ENCODE measurements at places on chromosomes 1 and 21.

GRCh38 chr21:34932233-34932632 is 116.9 kb downstream of the RUNX1 start:
- no peak for DNase-seq

DNA sequence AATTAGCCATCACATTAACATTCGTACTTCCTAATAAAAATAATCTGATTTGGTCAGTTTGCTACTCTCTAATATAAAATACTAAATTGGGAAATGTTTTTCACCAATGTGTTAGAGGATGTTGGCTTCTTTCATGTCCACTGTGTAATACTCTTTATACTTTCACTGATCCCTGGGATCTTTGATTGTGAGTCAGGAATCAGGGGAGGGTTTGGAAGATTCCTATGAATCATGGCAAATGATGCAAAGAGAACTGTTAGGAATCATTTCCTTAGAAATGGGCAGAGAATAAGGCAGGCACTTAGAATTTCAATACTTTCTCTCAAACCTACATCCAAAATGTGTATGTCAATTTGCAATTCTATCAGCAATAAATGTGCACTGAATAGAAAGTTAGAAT is 31.0 kb downstream of the KRTAP24-1 start:
- DNase-seq, result no peak

GRCh38 chr1:74455390-74455789 is 57.0 kb downstream of the LRRC53 start:
- no peak for DNase-seq

- DNase-seq, result no peak
Measured at GRCh38 chr1:145898756-145899155, 11.1 kb downstream of the ITGA10 start.

- no peak for DNase-seq
Measured at GRCh38 chr1:46423574-46424240, 29.6 kb downstream of the FAAH start.

DNA sequence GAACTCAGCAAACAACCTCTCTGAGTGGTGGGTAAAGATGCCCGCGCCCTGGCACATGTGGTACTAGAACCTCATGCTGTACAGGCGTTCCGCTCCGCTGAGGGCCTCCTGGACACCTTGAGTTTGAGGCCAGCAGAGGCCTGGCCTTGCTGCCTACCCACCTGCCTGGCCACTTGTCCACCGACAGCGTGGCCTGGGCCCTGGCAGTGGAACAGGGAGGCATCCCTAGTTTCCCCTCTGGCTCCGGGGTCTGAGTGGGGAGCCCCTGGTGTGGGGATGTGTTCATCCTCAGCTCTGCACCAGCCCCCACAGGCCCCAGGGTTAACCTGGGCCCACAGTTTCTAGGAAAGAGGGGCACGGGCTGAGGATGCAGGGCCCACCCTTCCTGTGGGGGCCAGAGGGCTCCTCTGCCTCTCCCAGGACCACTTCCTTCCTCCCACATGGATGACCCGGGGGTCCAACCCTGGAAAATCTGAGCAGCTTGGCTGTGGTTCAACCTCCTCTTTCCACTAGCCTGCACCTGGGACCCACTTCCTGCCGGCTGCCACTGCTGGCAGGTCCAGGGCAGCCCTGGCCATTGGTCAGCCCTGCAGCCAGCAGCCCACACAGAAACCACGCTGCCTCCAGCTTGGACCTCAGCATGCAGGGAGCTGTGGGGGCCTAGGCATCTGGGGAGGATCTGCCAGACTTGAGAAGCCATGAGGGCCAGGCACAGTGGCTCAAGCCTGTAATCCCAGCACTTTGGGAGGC is 53.3 kb upstream of the COL18A1 start:
- DNase-seq, result no peak

GRCh38 chr1:39842836-39843235 is 40.5 kb downstream of the TRIT1 start:
- DNase-seq, result no peak

DNA sequence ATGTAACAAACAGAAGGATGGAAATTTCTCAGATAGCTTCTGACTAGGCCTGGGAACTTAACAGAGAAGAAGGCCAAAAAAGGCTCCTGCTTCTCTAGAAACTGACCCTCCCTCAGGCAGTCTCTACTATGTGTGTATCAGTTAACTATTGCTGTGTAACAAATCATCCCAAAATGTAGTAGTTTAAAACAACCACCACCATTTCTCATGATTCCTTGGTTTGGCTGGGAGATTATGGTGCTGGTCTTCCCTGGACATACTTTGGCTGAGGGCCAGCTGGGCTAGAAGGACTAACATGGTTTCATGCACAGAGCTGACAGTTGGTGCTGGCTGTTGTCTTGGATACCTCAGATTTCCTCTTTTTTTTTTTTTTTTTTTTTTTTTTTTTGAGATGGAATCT is 26.2 kb upstream of the CNN3 start:
- DNase-seq, result no peak

DNA sequence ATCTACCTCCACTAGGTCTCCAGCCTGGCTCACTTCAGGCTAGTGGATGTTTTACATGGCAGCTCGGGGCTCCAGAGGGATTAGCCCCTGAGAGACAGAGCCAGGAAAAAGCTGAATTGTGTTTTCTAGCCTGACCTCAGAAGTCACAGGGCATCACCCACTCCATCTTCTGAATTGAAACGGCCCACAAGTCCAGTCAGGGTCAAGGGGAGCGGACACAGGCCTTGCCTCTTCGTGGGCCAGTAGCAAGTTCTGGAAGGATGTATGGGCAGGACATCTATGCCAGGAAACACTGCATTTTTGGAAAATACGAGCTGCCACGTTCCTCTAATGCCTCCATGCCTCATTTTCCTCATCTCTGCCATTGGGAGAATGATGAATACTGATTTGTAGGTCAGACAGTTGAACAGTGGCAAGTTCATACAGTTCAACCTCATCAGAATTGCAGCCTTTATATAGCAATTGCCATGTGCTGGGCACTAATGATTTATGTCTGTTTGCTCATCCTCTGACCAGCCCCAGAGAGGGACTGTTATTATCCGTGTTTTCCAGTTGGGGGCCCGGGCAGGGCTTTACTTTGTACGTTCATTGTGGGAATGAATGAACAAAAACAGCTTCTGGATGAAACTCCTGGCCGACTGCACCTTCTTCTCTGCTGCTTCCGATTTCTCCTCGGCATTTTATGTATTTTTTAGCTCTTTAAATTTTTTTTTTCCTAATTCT is 23.2 kb upstream of the PCBP3 start:
- no peak for DNase-seq

DNA sequence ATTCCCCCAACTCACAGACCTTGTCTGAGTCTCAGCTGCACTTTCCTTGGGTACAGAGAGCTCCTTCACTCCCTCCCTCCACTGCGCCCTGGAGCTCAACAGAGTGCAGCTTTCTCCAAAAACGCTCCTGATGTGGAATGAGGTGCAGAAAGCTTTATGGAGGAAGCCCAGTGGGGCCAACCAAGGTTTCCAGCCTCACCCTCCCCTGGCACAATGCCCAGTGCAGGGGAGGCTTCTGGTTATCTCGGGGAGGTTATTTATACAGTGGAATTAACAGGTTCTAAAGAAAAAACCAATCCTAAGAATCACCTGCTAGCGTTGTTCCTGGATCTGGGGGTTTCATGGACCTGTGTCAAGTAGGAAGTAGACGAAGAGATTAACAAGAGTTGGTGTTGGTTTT is at the start of gene ITLN1:
Gene ITLN1, minus strand, starts transcription at position 139 of the 400 bp plus-strand sequence. CDS start 303 bp downstream, outside the sequence.
- no peak for DNase-seq

- no peak for DNase-seq
Measured at GRCh38 chr1:77796695-77797405, 17.4 kb downstream of the MIGA1 start.

DNA sequence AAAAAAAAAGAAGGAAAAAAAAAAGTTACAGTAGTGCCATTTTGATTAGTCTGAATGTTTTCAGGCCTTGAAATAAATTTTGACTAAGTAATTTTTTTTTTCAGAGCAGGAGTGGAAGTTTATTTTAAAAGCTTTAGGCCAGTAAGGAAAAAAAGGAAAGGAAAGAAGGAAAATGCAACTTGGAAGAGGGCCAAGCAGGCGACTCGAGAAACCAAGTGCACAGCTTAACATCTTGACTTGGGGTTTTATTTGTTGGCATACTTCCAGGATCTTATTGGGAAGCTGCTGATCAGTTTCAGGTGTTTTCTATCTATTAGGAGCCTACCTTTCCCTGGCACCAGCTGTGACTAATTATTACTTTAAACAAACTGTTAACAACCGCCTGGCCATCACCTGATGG is 41.7 kb downstream of the ATF3 start:
- no peak for DNase-seq

DNA sequence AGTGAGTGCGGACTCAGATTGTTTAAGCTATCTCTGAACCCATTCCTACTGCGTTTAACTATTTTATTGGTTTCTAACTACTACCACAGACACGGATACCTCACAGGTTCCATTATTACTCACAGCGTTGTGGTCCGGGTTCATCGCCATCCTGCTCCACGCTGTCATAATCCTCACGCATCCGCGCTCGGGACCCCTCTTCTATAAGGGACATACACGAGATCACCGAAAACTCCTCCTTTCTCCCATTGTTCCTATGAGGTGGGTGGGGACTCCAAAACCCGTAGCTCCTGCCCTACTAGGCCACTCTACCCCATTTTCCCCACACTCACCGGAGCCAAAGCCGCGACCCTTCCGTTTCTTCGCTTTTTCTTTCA is 610 bp downstream of the RBM8A start:
- DNase-seq, result peak; percentile 62

DNA sequence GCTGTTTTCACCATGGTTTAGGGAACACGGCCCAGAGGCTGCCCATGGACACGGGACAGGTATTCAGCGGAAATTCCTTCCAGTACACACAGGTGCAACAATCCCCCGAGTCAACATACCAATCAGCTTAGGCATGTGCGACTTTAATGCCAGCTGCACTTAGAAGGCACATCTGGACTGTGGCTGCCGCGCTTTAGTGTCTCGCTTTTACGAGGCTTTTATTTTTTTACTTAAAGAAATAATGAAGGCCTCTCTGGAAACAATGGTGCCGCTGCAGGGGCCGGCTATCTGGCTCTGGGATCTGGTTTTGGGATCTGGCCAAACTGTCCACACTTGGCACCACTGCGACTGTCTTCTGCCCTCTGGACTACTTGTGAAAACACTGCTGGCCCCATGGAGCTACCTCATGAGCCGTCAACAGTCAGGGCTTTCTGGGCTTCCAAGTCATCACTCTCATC is 55.5 kb downstream of the SLC66A1 start:
- DNase-seq, result no peak

- DNase-seq, result no peak
Measured at GRCh38 chr1:63428815-63429214, 61.4 kb downstream of the ALG6 start.

GRCh38 chr1:158638904-158639303 is 33.8 kb downstream of the OR10Z1 start:
- DNase-seq, result no peak

DNA sequence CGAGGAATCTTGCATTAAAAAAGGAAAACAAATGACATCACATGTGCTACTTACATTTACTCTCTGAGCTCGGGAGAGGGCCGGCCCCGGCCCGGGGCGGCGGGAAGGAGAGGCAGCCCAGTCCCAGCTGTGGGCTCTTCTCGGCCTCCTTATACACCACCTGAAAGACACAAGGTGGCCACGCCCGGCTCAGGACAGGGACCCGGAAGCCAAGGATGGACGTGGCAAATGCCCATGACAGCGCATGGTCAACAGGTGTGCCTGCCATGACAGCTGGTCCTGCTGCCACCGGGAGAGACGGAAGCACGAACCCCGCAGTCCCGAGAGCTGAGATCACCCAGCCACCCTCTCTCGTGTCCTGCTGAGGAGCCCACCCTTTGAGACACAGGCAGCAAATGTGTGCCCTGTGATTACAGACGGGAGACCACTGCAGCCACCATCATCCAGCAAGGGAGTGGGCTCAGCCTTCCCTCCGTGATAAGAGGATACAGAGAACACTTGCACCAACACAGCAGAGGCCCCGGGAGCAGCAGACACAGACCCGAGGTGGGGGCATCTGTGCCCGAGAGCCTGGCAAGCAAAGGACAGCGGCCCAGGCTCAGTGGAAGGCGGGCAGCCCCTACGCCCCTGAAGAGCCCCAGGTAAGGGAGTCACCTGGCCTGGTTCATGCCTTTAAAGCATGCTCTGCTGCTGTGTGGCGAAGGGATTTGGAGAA is 8.7 kb downstream of the TPRG1L start:
- no peak for DNase-seq

DNA sequence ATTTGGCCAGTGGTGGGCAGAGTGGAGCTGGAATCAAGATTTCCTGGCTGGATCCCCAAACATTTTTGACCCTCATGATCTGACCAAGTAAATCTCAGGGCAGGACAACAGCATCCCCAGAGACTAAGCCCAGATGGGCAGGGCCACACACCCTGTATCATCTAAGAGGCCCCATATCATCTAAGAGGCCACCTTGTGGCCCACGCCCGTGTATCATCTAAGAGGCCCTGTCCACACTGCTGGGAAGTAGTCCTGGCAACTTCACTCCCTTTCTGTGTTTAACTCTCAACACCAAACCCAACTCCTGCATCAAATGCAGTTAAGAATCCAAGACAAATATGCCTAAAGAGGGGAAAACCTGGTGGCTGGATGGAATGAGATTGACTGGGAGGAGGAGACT is 81.6 kb upstream of the SSX2IP start:
- DNase-seq, result no peak

DNA sequence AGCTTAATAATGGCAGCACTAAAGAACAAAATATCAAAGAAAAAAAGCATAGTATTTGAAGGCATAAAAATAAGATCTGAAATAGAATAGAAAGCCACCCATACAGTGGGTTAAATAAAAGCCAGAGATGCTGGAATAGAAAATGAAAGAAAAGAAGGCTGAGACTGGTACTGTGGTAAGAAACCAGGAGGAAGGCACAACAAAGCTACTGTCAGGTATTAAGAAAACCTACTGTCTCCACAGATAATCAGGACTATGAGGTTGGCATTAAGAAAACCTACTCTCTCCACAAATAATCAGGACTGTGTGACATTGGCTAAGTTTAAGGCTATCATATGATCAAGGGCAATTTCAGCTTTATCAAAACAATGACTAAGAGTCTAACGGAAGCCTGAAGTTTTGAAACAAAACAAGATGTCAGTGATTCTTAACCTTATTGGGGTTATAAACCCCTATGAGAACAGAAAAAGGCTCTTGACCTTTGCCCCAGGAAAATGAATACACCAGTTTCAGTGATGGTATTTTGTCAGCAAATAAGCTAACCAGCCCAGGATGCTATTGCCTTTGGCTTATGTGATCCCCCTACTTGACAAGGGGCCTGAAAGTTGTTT is 24.4 kb downstream of the MCOLN2 start:
- DNase-seq, result no peak

DNA sequence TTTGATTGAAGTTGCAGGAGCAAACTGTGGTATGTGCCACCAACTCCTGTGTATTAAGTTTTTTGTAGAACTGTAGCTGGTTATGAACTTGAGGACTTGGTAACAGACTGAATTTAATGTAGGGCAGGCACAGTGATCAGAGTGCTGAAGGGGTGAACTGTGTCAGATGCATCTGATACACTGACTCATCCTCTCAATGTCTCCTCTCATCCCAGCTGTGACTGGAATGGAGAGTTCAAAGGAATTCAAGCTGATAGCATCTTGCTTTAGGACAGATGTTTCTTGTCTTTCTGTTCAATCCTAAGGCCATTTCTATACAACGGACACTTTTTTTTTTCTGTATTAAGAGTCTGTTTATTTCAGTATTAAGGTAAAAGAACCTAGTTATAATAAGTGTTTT is 25.0 kb upstream of the GBP1 start:
- DNase-seq, result no peak

All from stimulated activated CD4-positive, alpha-beta T cell treated with anti-CD3 and anti-CD28 coated beads, Interleukin-4, amount 100 ng/mL, for 4 hours (primary cell).